Effector memory CD4-positive, alpha-beta T cell (primary cell): ENCODE measurements at places on chromosomes 2 and 18.

GRCh38 chr2:181841079-181841478, 50.5 kb upstream of the ITPRID2 start:
- no peak for DNase-seq

DNA sequence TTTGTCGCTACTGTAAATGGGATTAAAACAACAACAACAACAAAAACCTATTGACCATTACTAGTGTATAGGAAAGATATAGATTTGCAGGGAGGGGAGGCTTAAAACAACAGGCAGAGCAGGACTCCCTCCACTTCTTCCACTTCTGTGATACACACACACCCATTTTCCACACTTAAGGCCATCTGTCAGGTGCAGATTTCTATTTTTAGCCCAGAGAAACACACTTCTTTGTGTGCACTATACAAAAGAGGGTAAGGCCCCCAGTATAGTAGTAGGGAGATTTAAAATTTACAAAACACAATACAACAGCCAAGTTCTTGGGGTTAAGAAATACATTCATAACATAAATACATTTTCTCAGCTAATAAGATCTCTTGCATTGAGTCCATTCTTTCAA, 22.4 kb downstream of the PTPN2 start:
- DNase-seq, result no peak

DNA sequence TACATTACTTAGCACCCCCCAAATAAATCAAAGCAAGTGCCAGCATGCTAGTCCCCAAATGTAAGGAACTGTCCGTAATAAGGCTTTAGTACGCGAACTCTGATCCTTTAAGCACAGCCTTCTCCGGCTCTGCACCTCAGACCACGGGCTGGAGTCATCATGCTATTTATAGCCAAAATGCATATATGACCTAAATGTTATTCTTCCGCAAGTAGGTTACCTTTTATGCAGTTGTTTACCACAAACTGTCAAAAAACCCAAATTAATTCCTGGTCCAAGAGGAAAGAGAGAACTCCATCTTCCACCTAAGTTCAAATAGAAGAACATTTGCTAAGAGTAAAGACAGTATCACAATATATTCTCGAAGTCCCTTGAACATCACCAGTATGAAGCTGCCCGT, 42.7 kb downstream of the ZNF516 start:
- no peak for DNase-seq

DNA sequence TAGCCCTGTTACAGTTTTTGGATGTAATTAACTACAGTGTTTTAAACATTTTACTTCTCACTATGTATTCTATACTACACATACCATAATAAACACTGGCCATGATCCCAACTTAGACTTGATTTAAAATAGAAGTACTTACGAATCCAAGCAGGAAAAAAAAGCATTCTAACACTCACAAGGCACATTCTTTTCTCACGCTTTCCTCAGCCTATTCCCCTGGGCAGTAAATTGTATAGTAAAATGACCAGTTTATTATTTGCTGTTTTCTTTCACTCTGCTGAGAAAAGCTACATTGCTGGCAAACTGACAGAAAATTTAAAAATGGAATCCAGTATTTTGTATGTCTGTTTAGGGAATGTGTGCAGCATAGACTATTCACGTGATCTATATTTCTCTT, 2.8 kb upstream of the TANC1 start:
- DNase-seq, result no peak

DNA sequence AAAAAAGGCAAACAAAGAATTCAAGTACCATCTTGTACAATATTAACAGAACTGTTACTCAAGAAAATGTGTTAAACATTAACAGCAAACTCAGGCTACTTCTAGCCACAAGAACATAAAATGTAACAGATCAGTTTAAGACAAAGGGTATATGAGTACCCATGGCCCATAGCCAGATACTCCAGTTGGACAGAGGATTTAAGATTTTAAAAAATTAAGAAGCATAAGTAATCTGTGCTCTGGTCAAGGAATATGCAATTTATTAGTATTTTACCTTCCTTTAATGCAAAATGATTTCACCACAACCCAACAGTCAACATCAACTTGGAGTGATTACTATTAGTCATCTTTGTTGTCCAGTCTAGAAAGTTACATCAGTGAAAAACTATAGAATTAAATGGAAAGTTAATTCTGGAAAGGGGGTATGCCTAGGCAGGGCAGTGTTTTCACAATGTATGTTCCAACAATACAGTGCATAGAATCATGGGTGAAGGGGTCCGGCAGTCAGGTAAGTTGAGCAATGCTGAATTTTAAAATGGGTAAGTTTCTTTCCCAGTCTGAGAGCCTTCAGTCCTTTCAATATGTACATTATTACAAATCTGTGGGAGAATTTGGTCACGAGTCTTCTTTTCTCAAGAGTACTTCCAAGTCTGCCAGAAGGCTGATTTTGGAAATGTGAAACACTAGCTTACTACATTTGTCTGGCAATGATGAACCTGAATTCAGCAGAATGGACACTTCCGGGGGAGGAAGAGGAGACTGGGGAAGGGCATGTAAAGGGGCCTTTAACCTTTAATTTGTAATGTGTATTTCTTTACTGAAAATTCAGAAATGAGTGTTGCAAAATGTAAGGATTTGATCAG, 34.5 kb downstream of the SFT2D3 start:
- no peak for DNase-seq

DNA sequence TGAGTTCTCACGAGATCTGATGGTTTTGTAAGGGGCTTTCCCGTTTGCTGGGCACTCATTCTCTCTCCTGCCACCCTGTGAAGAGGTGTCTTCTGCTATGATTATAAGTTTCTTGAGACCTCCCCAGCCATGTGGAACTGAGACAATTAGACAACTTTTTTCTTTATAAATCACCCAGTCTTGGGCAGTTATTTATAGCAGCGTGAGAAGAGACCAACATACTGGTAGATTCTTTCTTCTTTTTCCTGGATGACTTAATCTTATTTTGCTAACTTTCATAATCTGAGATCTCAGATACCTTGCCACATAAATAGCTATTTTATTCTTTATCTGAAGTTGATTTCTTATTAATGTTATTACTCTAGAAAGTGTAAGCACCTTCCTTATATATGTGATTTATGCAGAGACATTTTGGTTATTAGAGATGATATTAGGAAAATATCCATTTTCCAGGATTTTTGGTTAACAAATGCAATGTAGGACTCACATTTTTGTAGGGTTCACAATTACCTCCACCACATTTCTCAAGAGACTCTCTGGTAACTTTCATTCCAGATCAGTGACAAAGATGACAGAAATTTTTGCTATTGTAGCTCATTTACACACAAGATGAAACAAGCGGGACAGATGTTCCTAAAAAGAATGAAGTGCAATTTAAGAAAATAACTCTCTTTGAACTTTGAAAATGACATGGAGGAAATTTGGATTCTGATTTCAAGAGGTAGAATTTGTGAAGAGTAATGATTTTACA, 97.9 kb upstream of the RND3 start:
- no peak for DNase-seq
